ELR (cell line): ENCODE measurements at places on chromosomes 7 and 10.

DNA sequence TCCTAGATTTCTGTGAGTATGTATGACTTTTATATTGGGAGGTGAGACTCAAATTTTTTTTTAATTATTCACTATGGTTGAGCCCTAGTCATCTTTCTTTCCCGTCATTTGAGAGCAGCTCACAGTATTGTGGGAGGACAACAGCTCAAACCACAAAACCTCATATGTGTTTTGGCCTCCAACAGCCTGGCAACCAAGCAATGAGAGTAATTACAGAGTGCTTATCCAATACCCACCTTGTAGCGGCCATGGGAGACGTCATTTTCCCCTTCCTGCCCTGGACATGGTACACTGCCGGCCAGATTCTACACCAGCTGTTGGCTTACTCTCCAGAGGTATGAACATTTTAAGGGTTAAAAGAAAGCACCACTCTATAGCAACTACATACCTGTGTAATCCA, 49.1 kb downstream of the DOCK4 start:
- peak; percentile 88 for DNase-seq

- DNase-seq, result peak; percentile 26
Measured at GRCh38 chr7:39948375-39948955, 1.6 kb upstream of the CDK13 start.

- DNase-seq, result peak; percentile 33
Measured at GRCh38 chr10:29063806-29064644, 224.8 kb upstream of the LYZL1 start.

- DNase-seq, result no peak
Measured at GRCh38 chr7:70072220-70072619, 473.9 kb downstream of the AUTS2 start.

GRCh38 chr10:97333351-97333600, 1.3 kb downstream of the FRAT2 start:
- peak; percentile 72 for DNase-seq

DNA sequence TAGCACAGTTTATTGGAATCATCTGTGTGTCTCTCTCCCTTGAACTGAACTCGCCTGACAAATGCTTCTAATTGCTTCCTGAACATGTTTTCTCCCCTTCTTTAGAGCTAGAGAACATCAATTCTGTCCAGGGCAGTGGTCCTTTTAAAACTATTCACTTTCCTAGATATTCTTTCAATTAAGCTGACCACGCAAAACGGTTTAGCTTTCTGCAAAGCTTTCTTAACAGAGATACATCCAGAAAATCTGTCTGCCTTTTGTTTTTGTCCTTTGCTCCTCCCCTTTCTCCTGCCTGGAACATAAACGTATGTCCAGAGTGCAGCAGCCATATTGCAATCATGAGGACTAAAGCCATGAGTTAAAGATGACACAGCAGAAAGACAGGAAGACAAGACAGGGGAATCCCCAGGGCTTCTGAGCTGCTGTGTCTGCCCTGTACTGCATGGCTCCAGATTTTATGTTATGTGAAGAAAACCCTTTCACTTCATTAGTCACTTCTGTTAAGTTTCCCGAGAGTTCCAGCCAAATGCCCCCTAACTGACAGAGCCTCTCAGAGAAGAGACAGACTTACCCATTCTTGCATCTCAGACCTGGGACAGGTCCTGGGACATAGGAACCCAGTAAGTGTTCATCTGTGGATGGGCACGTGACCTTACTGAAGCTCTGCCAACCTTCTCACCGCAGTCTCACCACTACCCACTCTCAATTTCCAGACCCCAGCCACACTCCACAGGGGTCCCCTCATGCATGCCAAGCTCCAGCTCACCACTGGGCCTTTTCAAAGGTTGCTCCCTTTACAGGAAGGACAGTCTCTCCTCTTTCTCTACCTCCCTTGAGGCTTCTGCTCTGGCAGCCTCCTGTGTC, 35.0 kb upstream of the CPXM2 start:
- peak; percentile 30 for DNase-seq
